ENCODE measurements at places on chromosomes 6 and 20. TPM values are rescaled to one million over a fixed set of nuclear protein-coding genes. Genes with fewer than 3 reads are reported as not detected.

MROH8 gene
- total RNA-seq = 9.9 TPM

SNRPB2 gene
- total RNA-seq = 56.5 TPM

OLIG3 gene
- 0.23 TPM for total RNA-seq

TMEM63B gene
- total RNA-seq = 60.9 TPM

LPA gene
- 7.6 TPM for total RNA-seq

IL17F gene
- not detected for total RNA-seq

PBOV1 gene
- total RNA-seq = not detected

C6orf58 gene
- total RNA-seq = 1.2 TPM

CST5 gene
- total RNA-seq = not detected

THBD gene
- total RNA-seq = 1.8 TPM

PRICKLE4 gene
- 0.46 TPM for total RNA-seq

SYNGAP1 gene
- total RNA-seq = 27.7 TPM

ABCF1 gene
- total RNA-seq = 36.0 TPM

BMP5 gene
- 5.5 TPM for total RNA-seq

TMC2 gene
- total RNA-seq = 3.5 TPM
